Ovary (tissue), 10 donors: ENCODE measurements at places on chromosomes 3 and 15. TPM values are rescaled to one million over a fixed set of nuclear protein-coding genes. Genes with fewer than 3 reads are reported as not detected.

Gene NDN
- 120 TPM for total RNA-seq

Gene GP9
- total RNA-seq: not detected

Gene CLRN1
- not detected for total RNA-seq

Gene CAMK1
- 48.4 TPM for total RNA-seq

Gene C3orf20
- not detected for total RNA-seq

Gene SLC35G2
- 2.3 TPM for total RNA-seq

Gene GRM7
- not detected for total RNA-seq

Gene TGFBR2
- 61.8 TPM for total RNA-seq

Gene KY
- total RNA-seq: 0.48 TPM

Gene NOX5
- 0.45 TPM for total RNA-seq

Gene MYO5C
- total RNA-seq: 2.4 TPM

Gene GYG1
- total RNA-seq: 54.0 TPM

Gene LRRC34
- 8.1 TPM for total RNA-seq

Gene KCNMB2
- 9.5 TPM for total RNA-seq

Gene SCAANT1
- total RNA-seq: not detected

Gene LRTM1
- not detected for total RNA-seq

Gene RTP3
- not detected for total RNA-seq

Gene GLDN
- 2.5 TPM for total RNA-seq

Gene ISL2
- not detected for total RNA-seq

Gene TTLL13
- 0.15 TPM for total RNA-seq

Gene CCR8
- not detected for total RNA-seq
